ENCODE measurements at places on chromosomes 5 and 9. TPM values are rescaled to one million over a fixed set of nuclear protein-coding genes. Genes with fewer than 3 reads are reported as not detected.

The CER1 gene
- not detected for total RNA-seq

The OLFM1 gene
- total RNA-seq: 62.2 TPM

The GDF9 gene
- 1.6 TPM for total RNA-seq

The SOHLH1 gene
- not detected for total RNA-seq

The SLC25A46 gene
- 53.8 TPM for total RNA-seq

The PCDHA1 gene
- 0.87 TPM for total RNA-seq

The SH2D3C gene
- total RNA-seq: 10.6 TPM

The INSL6 gene
- total RNA-seq: 1.3 TPM

The ACOT12 gene
- total RNA-seq: 0.36 TPM

The ROR2 gene
- 13.0 TPM for total RNA-seq

The HRH2 gene
- total RNA-seq: 1.3 TPM

The ROPN1L gene
- total RNA-seq: 2.8 TPM

The HAPLN1 gene
- total RNA-seq: 0.46 TPM

The LCN15 gene
- total RNA-seq: 0.22 TPM

The SPRY4 gene
- total RNA-seq: 3.2 TPM

The MAMDC2 gene
- 6.4 TPM for total RNA-seq

The TMEM252 gene
- not detected for total RNA-seq

The CDC20B gene
- total RNA-seq: 0.50 TPM

The SEC61B gene
- 238 TPM for total RNA-seq

The RNF180 gene
- total RNA-seq: 5.6 TPM

The QRFP gene
- total RNA-seq: 3.0 TPM

The MLANA gene
- 1.1 TPM for total RNA-seq

The C8G gene
- total RNA-seq: 1.5 TPM

The LIFR gene
- total RNA-seq: 21.4 TPM

The ARHGEF37 gene
- total RNA-seq: 11.8 TPM

The NR2F1 gene
- 30.9 TPM for total RNA-seq

The TTC33 gene
- total RNA-seq: 17.9 TPM

The DRD1 gene
- 8.0 TPM for total RNA-seq

The AMBP gene
- 1.8 TPM for total RNA-seq

The SHOC1 gene
- 0.43 TPM for total RNA-seq

The PIGO gene
- 10.8 TPM for total RNA-seq

The EQTN gene
- 0.41 TPM for total RNA-seq

The SPZ1 gene
- 0.73 TPM for total RNA-seq

The TCF7 gene
- 19.0 TPM for total RNA-seq

The PCDHGC4 gene
- 0.99 TPM for total RNA-seq

The ZNF354C gene
- 11.8 TPM for total RNA-seq

The GFI1B gene
- total RNA-seq: 0.43 TPM

The GALNT12 gene
- total RNA-seq: 1.2 TPM

The ARID3C gene
- not detected for total RNA-seq

The ORM2 gene
- not detected for total RNA-seq

The RGS7BP gene
- 7.4 TPM for total RNA-seq

The CCDC112 gene
- total RNA-seq: 12.3 TPM

The PSAT1 gene
- 9.4 TPM for total RNA-seq

The FGF18 gene
- 0.99 TPM for total RNA-seq

The GLDC gene
- 19.0 TPM for total RNA-seq

The CSF1R gene
- total RNA-seq: 0.97 TPM

The ELL2 gene
- total RNA-seq: 34.6 TPM

The ANKS6 gene
- total RNA-seq: 3.1 TPM

The PCDHGA6 gene
- total RNA-seq: 1.2 TPM

The PCDHGB3 gene
- total RNA-seq: 2.3 TPM

The PRXL2C gene
- 4.8 TPM for total RNA-seq

The SLC4A9 gene
- not detected for total RNA-seq

The OTULIN gene
- 20.1 TPM for total RNA-seq

The POU5F2 gene
- 0.49 TPM for total RNA-seq

The SLC6A19 gene
- not detected for total RNA-seq

The ST8SIA4 gene
- 1.6 TPM for total RNA-seq

The TLR4 gene
- 0.41 TPM for total RNA-seq
